ENCODE measurements at places on chromosomes 7 and 10.

DNA sequence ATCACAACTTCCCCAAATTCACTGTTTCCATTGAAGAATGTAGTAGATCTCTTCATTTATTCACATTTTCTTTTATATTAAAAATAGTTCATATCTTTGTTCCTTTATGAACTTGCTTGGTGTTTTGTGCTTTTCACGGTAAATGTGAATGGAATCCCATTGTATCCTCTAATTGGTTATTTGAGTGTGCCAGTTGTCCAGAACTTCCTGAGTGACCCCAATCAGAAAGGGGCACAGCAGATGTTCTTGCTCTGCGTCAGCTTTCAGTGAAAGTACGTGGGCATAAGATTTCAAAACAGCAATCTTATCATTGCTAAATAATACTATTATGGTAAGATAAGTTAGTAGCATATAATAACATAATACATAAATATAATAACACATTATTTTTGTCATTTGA lies 47.0 kb downstream of the PTPRZ1 start:
- DNase-seq: no peak

DNA sequence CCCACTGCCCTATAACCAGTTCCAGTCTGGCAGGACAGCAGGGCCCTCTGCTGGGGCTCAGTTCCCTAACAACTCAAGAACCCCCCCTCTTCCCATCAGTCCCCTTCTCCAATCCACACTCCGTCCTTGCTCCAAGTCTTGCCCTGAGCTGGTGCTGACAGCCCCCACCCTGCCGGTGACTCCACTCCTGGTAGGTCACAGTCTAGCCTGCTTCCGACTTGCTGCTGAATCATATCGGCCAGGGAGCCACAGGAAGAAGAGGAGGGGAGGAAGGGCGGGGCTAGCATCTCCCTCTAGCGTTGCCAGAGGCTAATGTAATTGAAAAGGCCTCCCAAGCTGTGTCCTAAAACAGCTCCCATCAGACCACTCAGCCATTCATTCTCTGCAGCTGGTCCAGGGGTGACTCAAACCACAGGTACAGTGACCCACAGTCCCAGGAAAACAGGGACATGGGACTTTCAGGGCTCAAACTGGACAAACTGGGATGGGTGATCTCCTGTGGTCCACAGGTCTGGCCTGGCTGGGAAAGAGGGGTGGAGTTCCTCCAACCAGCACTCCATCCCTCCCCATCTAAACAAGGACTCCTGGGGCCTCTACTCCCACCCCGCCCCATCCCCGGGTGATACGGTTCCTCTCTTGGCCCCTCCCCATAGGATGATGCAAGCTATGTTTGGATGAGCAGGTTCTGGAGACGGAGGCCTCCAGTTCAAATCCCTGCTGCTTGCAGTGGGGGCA lies 158.8 kb downstream of the SH3PXD2A start:
- peak; percentile 80 for DNase-seq

DNA sequence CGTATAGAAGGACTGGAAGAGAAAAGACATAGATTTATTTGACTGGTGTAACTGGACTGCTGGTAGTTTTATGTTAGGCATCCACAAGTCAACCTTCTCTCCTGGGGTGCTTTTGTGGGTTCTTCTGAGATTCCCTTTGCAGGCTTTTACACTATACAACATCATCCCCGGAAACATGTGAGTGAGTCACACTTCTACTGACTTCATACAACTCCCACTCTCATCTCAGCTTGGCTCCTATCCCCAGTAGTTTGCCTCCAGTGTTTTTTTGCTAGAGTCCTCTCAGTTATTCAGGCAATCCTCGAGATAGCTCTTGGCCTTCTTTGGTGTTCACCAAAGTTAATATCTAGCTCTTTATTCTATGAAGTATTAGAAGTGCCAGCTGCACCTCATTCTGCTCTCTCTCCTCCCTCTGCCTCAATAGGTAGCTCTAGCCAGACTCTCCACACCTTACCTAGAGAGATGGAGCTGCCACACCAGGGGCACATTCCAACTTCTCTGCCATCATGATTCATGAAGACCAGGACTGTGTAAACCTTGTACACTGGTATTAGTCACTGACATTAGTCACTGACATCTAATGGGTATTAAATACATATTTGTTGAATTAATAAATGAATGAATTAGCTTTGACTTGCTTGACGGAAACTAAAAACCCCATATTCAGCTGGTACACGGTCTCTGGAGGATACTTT lies 281.9 kb downstream of the PPP1R3A start:
- DNase-seq: no peak

DNA sequence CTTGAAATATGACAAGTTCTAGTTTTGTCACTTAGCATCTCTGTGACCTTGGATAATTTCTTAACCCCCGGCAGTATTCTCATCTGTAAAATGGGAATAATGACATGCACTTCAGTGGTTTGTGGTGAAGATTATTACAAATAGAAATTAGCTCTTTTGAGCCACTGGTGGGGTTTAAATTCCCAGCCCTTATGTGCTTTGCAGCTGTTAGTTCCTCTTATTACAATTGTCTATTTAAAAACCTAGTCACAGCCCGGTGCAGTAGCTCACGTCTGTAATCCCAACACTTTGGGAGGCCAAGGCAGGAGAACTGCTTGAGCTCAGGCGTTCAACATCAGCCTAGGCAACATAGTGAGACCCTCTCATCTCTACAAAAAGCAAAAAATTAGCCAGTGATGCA lies 30.1 kb downstream of the CAV1 start:
- DNase-seq: no peak

- DNase-seq: no peak
These were observed 119.0 kb upstream of the BET1 start for GRCh38 chr7:94123136-94123535.

- DNase-seq: no peak
These were observed 236.8 kb downstream of the DYNC1I1 start for GRCh38 chr7:96009148-96009547.

DNA sequence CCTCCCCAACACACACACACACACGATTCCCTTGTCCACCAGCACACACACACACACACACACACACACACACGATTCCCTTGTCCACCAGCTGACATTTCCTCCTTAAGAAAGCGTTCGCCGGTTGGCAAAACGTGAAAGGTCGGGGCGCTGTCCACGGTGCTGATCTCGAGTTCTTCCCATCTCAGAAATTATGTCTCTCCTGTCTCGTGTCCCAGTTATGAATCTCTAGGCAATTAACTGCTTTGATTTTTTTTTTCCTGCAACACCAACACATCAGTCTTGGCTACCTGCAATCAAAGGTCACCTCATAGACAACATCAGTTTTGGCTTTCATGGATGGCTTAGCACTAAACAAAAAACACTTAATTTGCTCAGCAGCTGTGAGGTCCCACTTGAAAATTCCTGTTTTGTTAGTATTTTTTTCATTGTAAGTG lies 1.9 kb downstream of the INA start:
- peak; percentile 73 for DNase-seq

GRCh38 chr10:101063548-101064414 lies 2.0 kb downstream of the KAZALD1 start:
- DNase-seq: no peak

DNA sequence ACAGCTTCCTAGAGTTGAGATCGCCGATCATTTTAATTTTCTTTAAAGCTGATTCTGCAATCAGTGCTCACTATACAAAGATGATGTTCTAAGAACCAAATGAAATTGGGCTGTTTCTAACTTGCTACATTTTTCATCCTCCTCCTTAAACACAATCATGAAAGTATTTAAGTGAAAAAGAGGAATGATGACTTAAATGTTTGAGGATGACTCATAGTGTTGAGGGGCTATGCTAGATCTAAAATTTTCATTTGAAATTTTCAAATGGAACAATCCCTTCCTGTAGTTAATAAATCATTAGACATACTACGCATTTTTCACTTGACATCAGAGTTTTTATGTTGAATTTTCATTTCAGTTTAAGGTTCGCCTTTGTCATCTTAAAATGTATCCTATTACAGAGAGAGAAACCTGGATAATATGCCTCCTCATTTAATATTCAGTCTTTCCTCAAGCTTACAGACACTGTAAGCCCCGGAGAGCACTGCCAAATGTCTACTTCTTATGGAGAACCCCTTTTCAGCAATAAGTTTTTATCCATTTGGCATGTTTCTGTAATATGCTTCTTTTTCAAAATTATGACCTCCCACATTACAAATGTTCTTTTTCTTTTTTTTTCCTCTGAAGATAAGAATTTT lies 499.6 kb downstream of the MAGI2 start:
- no peak for DNase-seq

DNA sequence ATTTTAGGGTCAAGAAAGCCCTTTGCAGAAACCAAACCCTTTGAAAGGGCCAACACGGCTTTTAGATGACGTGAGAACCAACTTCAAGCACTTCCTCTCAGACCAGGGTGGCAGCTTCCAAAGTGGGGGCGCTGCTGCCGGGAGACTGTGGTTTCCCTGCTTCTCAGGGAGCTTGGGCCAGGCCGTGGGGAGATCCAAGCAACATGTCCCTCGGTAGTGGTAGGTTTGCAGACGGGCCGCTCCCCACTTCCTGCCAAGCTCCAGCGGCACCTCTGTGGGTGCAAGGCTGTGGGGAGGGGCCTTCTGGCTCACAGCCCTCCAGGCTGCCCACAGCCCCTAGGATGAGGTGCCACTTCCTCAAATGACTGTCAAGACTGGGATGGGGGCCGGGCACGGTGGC lies 132.4 kb downstream of the FAM53B start:
- DNase-seq: no peak

GRCh38 chr10:115091161-115091560 lies 2.0 kb upstream of the ATRNL1 start:
- DNase-seq: no peak

GRCh38 chr10:132273966-132274365 lies 33.8 kb downstream of the STK32C start:
- no peak for DNase-seq

- no peak for DNase-seq
These were observed 1.2 kb downstream of the PTEN start for GRCh38 chr10:87864496-87865059.

Data from sciatic nerve (tissue), 2 donors.